ENCODE measurements at places on chromosomes 6 and 20.

DNA sequence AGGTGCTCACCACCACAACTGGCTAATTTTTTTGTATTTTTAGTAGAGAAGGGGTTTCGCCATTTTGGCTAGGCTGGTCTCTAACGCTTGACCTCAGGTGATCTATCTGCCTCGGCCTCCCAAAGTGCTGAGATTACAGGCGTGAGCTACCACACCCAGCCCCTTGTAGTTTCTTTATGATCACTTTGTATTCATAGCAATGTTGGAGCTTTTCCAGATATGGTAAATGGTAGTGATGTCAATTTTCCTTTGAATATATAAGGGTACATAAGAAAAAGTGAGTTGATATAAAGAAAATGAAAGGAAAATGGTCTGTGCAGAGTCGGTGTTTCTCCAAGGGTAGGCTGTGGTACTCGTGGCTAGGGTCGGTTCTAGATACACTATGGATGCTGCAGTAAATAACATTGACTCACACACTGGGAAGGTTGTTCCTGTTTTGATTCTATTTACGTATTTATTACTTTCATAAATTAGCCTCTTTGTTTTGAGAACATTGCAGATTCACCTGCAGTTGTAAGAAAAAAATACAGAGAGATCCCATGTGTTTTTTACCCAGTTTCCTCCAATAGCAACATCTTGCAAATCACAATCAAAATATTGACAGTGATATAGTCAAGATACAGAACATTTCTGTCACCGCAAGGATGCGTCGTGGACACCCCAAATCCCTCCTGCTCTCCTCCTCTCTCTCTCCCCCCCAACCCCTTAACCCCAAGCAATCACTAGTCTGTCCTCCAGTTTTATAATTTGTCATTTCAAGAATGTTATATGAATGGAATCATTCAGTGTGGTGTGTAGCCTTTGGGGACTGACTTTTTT lies 2.5 kb downstream of the ZNF831 start:
- DNase-seq, result no peak

- DNase-seq, result no peak
Measured at GRCh38 chr6:139856562-139856961, 482.1 kb upstream of the CITED2 start.

GRCh38 chr6:87045521-87046075 lies 49.3 kb downstream of the CGA start:
- no peak for DNase-seq

DNA sequence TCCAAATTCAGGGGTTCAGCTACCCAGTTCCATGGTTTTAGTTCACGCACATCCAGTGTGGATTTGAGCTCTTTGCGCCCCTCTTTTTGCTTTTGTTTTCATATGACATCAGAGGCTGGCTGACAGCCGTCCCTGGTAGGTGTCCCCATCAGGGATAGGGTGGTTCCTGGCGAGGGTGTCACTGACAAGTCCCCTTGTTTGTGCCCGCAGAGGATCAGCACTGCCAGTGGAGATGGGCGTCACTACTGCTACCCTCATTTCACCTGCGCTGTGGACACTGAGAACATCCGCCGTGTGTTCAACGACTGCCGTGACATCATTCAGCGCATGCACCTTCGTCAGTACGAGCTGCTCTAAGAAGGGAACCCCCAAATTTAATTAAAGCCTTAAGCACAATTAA lies 58.0 kb downstream of the GNAS start:
- no peak for DNase-seq

DNA sequence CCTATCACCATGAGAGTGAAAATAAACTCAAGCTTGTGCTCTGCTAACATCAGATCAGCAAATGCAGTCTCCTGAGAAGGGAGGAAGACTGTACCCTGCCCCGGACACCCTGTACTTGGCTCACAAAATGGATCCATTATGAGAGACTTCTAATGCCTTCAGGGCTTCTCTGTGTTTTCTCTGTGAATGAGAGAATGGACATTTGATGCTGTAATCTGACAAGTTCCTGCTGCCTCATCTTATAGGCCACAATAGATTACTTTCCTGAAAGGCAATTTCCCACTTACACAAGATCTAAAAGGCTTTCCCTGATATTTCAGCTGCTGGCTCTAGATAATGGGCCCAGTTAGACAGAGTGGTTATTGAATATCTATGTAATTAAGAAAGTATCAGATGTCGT lies 117.2 kb downstream of the OTOR start:
- DNase-seq, result no peak

DNA sequence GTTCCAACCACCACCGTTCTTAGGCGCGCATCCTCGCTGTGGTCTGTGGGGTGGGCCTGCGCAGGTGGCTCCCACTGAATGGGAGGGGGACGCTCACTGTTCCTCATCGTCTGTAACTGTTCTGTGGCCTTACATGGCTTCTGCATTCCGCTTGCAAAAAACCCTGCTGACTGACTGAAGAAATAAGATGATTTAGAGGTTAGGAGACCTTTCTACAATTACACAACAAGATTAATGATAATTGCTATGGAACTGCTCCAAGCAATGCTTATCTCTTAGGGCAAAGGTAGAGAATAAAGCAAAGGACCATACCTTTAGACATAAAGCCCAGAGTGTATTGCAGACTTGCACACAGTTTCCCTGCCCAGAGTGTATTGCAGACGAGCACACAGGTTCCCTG lies 14.4 kb upstream of the DACT2 start:
- no peak for DNase-seq

DNA sequence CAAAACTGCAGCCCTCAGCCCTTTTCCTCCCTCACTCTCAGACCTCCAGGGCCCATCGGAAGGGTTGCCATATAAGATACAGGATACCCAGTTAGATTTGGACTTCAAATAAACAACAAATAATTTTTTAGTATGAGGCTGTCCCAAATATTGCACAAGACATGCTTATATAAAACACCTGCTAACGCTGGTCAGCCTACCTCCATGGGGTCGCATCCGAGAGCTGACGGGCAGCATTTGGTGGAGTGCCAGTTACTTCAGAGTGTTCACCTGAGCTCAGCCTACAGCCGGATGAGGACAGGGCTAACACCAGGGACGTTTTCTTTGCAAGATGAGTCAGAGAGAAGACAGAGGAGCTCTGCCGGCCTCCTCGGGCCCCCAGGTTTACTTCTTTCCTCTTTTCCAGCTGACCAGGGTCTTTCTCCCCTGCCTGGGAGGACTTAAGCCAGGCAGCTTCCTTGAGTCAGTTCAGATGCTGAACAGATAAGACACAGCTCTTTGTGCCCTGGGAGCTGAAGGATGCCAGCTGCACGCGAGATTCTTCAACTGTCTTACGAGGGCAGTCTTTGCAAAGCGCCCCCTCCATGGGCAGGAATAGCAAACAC lies 141.2 kb upstream of the KCNG1 start:
- no peak for DNase-seq

DNA sequence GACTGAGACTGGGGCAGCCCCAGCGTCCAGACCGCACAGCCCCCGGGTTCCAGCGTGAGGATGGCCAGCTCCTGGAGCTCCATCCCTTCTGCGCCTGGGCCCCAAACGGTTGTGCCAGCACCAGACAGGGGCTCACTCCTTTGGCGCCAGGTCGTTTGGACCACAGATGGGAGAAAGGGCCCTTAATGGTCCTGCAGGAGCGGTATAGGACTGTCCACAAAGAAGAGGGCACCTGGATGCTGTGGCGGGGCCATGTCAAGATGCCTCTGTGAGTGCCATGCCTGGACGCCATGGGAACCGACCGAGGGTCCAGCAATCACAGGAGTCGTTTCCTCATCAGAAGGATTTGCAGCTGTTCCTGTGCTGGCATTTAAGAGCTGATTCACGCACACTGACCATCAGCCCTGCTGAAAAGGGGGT lies 82.7 kb downstream of the DLL1 start:
- no peak for DNase-seq

GRCh38 chr6:28489366-28490204 lies 26.0 kb downstream of the GPX6 start:
- peak; percentile 72 for DNase-seq

GRCh38 chr6:13397359-13398068 lies 69.2 kb upstream of the TBC1D7 start:
- no peak for DNase-seq

DNA sequence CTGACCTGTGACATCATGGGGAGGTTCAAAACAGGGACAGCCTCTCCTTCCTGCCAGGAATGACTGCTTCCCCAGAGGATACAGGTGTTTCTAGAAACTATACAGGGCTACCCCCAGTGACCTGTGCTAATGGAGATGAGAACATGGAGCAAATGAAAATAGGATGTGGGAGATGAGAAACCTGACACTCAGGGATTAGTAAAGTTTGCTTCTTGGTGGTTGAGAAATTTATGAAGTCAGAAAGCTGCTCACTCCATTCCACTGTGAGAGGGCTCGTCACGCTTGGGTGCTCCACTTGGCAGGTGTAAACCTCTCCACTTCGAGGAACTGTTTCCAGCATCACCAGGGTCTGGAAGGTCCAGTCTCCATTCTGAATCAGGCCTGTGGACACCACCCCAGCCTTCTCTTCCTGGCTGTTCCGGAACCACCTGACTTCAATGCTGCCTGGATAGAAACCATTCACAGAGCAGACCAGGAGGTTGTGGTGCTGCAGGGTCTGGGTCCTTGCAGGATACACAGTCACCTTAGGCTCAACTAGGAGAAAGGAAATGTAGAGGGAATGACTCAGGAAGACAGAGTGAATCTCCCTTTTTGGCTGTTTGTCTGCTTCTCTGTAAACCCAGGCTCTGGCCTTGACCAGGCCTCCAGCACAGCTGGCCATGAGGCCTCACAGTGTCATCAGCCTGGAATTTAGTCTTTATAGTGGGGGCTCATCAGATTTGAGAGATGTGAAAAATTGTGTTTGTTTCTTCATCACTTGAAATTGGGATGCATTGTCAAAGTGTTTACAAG lies 10.8 kb downstream of the HLA-DRB5 start:
- no peak for DNase-seq

GRCh38 chr6:159934181-159934580 lies 34.7 kb upstream of the IGF2R start:
- DNase-seq, result no peak

- no peak for DNase-seq
Measured at GRCh38 chr6:96755096-96755495, 82.2 kb downstream of the GPR63 start.

DNA sequence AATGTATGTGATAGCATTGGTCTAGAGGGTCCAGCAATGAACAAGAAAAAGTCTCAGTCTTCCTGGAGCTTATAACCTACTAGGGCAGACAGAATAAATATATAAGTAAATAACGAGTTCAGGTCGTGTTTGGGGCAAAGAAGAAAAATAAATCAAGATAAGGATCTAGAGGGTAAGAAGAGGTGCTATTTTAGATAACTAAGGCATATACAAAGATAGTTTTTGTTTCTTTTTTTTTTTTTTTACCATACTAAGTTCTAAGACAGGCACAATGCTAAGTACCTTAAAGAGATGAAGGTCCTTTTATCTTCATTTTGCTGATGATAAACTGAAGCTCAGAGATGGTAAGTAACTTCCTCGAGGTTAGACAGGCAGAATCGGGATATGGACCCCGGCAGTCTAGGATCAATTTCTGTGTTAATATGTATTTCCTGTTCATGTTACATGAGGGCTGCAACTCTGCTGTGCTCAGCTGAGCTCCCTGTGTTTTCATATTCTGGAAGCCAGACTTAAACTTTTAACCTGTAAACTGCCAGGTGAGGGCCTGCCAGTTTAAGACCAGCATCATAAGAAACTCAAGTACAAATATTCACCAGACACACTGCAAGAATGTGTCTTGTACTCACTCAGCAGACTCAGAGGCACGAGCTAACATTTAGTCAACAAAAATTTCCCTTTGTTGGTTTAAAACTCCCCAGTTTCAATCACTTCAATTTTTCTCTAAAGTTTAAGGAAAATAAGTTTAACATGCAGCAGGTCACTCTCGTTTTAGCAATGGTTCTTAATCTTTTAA lies 23.3 kb downstream of the SESN1 start:
- no peak for DNase-seq

DNA sequence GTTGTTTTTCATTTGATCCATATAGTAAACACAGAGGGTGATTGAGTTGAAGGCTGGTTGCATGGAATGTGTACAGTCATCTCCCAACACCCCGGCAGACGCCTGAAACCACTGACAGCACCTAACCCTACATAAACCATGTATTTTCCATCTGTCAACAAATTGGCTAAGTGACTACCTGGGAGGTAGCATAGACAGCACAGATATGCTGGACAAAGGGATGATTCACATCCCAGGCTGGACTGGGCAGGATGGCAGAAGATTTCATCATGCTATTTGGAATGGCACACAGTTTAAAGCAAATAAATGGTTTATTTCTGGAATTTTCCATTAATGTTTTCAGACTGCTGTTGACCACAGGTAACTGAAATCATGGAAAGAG lies 4.4 kb upstream of the VIP start:
- DNase-seq, result peak; percentile 77

DNA sequence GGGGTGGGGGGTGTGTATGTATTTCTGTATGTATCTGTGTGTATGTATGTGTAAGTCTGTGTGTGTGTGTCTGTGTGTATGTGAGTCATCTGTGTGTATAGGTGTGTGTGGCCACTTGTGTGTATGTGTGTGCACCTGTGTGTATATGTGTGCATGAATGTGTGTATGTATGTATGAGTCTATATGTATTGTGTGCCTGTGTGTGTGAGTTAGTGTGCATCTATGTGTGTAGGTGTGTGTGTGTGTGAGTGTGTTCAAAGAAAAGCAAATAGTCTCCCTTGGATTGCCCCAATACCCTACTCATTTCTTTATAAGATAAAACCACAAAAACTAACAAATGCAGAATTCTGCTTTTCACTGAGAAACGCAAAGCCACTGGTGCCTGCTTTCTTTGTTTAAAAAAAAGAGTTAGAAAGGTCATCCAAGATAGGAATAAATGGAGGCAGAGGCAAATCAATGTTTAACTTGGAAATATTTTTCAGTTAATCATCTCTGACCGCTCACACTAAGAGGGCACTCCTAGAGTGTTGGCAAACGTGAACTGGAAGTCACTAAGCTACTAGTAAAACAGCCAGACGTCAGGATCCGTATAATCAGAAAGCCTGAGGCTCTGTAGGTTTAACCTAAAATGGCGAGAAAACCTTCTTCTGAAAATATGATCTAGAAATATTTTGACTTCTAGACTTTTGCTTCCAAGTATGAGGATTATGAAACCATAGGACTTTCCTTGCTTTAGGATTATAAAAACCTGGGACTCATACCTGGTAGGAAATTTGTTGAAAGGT lies 37.4 kb upstream of the JAG1 start:
- no peak for DNase-seq

DNA sequence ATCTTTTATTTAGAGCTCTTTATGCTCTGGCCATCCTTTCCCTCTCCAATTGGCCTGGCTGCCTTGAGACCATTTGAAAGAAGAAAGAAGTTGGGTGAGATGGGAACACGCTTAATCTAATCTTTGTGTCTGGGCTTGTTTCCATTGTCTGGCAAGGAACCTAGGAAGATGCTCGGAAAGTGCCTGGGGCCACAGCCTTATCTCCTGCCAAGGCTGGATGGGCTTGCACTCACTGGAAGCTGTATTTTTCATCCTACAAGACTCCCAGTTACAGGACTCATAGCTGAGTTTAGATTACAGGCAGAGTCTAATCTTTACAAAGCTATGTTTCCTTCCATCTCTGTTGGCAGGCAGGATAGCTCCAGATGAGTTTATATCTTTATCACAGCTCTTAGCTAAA lies 33.1 kb upstream of the CDYL start:
- DNase-seq, result no peak

GRCh38 chr6:8549074-8549790 lies 113.9 kb upstream of the SLC35B3 start:
- DNase-seq, result no peak

GRCh38 chr6:109187399-109188114 lies 92.2 kb downstream of the CEP57L1 start:
- peak; percentile 34 for DNase-seq

Data from A172 (cell line).